ENCODE measurements at places on chromosomes 1 and 21.

DNA sequence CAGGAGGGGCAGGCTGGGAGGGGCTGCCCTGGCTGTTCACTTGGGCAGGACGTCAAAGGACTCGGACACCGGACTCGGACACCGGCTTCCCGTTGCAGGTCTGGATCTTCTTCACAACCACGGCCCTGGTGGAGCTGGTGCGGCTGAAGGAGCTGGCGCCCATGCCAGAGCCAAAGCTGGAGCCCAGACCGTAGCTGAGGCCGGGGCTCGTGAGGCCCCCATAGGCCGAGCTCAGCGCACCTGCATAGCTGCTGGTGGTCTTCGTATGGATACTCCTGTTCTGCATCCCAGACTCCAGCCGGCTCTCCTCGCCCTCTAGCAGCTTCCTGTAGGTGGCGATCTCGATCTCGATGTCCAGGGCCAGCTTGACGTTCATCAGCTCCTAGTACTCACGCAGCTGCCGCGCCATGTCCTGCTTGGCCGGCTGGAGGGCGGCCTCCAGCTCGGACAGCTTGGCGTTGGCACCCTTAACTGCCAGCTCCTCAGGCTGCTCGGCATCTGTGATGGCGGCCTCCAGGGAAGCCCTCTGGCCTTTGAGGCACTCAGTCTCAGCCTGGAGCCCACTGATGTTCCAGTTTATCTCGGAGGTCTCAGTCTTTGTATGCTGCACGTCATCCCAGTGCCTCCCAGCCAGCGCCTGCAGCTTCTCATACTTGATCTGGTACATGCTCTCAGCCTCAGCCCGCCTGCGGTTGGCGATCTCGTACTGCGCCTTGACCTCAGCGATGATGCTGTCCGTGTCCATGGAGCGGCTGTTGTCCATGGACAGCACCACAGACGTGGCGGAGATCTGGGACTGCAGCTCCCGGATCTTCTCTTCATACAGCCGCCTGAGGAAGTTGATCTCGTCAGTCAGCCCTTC lies 15.1 kb upstream of the KLF17 start:
- no peak for DNase-seq

GRCh38 chr1:181794332-181794731 lies 267.2 kb downstream of the ZNF648 start:
- DNase-seq, result no peak

DNA sequence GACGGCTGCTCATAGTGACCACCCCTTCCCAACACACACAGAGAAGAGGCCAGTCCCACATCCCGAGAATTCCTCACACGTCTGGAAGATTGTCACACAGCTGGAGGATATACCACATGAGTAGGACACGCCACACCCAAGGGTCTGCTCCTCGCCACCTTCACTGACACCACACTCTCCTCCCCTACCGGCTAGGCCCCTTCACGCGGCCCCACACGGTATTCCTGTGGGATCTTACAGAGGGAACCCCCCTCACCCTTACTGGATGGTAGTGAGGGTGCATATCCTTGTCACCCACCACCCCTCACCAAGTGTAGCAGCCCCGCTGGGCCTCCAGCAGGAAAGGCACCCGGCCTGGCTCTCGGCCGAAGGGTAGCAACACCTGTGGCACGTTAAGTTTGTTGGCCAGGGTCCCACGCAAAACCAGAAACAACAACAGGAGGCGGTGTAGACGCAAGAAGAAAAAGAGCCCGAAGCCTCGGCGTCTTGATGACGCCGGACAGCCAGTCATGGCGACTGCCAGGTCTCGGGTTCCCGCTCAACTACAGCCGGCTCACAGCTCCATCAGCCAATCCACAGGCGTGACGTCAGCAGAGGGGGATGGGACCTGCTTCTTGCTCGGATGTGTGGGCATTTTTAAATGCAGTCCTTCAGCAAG lies at the start of gene NUP210L:
NUP210L (minus strand) TSS at position 540 of the 658 bp plus-strand sequence.
- DNase-seq, result no peak

DNA sequence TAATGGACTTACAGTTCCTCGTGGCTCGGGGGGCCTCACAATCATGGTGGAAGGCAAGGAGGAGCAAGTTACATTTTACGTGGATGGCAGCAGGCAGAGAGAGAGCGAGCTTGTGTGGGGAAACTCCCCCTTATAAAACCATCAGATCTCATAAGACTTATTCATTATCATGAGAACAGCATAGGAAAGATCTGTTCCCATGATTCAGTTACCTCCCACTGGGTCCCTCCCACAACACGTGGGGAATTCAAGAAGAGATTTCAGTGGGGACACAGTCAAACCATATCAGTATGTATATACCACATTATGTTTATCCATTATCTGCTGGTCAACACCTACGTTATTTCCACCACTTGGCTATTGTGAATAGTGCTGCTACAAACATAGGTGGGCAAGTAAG lies 352.3 kb upstream of the B3GALT2 start:
- no peak for DNase-seq

DNA sequence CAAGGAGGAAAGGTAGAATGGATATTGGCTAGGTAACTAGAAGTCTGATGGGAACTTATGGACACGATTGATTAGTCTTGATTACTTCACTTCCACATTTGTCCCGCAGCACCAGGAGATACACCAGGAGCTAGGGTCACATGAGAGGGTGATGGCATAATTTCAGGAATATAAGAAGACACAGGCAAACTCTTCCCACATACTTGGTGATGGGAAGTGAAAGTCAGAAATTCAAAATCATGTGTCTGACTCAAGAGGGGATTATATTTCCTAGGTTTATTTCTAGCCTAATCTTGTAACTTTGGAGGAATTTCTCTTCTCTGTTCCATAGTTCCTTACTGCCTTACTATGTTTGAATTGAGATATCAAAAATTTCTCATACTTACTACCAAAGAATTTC lies 185.0 kb downstream of the PBX1 start:
- no peak for DNase-seq

DNA sequence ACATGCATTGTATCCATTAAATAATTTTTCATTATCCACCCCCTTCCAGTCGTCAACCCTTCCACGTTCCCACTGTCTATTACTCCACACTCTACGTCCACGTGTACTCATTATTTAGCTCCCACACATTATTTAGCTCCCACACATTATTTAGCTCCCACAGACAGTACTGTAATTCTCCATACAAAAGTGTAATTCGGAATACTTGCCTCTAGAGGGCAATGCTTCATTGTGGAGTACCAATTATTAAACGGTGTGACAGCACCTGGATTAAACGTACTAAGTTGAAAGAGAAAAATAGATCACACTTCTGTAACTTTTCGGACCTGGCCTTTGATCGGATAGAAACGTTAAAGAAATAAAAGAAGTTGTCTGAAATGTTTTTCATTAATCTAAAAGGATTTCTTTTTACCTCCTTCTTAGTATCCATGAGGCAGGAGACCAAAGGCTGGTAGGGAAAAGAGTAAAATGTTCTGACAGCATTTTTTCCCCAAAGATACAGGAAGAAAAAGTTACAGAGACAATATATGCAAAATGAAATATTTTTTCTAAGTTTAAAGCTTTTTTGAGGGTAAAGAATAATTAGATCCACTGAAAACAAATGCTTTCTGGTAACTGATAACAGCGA lies 99.2 kb downstream of the LHX8 start:
- DNase-seq, result peak; percentile 49

GRCh38 chr21:35895598-35895997 lies 164.7 kb downstream of the SETD4 start:
- no peak for DNase-seq

DNA sequence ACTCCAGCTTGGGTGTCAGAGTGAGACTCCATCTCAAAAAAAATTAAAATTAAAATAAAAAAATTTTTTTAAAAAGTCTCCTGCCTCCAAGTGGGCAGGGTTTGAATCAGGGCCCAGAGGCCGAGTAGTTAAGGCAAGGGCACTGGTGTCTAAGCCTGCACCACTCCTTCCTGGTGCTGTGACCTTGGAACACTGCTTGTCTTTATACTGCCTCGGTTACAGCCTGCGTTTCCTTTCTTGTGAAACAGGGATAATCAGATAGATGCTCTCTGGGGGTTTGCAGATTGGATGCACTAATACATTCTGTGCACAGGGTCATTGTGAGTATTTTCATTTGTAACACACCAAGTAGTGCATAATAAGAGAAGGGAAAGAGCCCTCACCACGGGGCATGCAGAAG lies 58.4 kb upstream of the EFHD2 start:
- no peak for DNase-seq

- no peak for DNase-seq
These were observed 19.8 kb upstream of the HSPG2 start for GRCh38 chr1:21956720-21957552.

DNA sequence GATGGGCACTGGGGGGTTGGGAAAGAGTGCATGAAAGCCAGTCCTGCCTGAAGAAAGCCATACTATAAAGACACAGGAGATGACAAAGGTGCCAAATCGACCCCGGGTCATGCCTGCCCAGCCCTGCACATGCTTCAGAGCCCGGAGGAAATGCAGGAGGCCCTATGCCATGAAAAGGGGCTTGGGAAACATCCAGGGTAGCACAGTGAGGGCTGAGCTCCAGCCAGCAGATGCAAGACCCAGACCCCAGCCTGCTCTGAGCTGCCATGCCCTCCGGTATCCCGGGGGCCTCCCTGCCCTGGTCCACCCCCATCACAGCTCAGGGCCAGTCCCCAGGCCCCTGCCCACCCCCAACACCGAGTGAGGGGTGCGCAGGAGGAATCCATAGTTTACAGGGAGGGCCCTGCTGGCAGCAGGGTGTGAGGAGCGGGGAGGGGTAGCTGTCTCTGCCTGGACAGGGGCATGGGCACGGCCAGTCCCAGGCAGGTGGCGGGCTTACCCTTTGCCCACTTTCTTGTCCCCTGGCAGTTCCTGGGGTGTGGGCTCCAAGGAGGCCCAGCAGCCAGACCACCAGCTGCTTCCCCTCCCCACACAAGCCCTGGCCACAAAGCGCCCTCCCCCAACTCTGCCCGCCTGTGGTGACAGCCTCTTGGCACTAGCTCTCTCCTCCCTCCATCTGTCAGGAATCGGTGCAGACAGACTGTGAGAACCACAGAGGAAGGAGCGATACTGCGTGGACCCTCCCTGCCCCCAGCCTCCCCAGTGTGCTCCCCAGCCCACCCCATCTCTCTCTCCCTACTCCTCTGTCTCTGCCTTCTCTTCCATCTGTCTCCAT lies 16.8 kb downstream of the LRP8 start:
- DNase-seq, result no peak

DNA sequence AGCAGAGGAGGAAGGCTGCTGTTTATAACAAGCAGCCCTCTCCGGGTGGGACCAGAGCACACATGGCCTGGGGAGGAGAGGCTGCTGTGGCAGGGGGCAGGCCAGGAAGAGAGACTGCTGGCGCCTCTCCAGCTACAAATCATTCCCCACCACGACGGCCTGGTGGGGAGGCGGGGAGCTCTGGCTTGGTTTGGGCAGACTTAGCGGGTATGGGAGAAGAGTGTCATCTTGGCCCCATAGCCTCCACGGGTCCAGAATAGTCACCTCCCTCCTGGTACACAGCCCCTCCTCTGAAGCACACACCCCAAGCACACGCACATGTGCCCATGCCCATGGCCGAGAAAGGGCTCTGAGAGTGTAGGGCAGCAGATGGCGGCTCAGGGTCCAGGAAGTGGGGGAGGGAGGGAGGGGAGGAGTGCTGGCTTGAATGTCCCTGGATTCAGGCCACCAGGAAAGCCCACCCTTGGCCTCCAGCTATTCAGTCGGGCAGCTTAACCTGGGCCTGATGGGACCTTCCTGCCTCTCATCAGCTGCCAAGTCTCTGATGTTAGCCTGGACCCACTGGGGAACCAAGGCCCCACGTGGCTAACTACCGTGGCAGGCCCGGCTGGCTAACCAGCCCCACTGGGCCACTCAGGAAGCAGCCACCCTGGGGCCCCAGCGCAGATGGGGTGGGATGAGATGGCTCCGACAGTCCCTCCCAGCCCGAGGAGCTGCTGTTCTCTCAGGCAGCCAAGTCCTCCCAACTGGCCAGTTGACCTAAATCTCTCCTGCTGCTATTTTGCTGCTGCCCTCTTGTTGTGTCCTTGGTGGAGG lies 10.9 kb downstream of the LRP8 start:
- no peak for DNase-seq

DNA sequence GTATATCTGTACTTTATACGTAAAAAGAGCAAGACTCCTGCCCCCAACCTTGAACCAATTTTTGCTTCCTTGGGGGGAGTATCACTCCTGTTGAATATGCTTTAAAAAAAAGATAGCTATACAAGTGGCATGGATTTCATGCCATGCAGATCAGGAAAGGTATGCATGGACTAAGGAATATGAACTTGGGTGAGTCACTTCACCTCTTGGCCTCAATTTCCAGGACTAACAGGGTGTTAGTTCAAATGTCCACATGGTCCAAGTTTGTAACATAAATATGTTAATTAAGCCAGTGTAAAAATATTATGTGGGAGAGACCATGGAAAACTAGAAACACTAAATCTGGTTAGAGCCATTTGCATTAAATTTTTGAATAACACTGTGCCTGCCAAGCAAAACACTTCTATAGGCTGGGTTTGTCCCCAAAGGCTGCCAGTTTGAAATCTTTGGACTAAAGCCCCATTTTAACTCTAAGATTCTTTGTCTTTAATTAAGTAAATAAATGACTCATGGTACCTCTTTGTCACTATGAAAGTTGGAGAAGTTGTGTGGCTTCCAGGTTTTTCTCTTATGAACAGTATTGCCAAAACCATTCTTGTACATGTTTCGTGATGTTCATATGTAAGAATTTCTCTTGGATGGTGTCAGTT lies 33.1 kb downstream of the FAM177B start:
- DNase-seq, result no peak

- no peak for DNase-seq
These were observed 115.2 kb upstream of the SNX7 start for GRCh38 chr1:98546319-98546718.

DNA sequence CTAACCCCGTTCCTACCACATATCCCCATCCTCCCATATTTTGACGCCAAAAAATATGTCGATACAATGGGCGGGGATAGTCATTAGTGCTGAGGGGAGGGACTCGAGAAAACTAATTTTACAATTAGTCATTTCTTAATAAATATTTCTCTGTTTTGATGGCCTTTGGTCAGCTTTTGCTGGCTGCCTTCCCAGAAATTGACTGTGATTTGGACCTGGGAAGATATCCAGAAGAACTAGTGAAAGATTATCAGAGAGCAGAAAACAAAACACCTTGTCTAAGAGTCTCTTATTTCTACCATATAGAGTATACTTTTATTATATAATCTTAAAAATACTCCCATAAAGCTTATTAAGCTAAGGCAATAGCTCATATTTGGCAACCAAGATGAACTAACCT lies 247.6 kb downstream of the MRPL39 start:
- DNase-seq, result no peak

- DNase-seq, result no peak
These were observed 13.0 kb upstream of the ANGPTL7 start for GRCh38 chr1:11176081-11176706.

DNA sequence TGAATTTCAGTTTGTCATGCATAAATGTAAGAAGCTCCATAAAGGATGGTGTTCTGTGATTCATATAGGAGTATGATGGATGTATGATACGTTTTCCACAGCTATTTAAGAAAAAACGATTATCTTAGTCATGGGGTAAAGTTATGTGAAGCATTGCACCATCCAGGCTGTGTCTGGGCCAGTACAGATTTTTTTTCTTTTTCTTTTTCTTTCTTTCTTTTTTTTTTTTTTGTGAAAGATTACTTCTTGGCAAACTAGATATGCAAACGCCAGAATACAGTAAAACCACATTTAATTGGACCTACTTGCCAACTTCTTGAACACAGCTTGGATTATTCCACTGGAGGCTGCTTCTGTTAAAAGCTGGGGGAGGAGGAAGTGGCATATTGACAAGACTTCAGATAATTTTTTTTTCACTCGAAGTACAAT lies 14.9 kb downstream of the ZBTB18 start:
- DNase-seq, result no peak

GRCh38 chr1:94270801-94271203 lies 33.4 kb upstream of the ARHGAP29 start:
- no peak for DNase-seq
